ENCODE measurements at places on chromosomes 7 and 10. TPM values are rescaled to one million over a fixed set of nuclear protein-coding genes. Genes with fewer than 3 reads are reported as not detected.

Gene NRG3
- not detected for polyA plus RNA-seq

Gene LRRC17
- not detected for polyA plus RNA-seq

Gene HIF1AN
- polyA plus RNA-seq, result 36.1 TPM

DNA sequence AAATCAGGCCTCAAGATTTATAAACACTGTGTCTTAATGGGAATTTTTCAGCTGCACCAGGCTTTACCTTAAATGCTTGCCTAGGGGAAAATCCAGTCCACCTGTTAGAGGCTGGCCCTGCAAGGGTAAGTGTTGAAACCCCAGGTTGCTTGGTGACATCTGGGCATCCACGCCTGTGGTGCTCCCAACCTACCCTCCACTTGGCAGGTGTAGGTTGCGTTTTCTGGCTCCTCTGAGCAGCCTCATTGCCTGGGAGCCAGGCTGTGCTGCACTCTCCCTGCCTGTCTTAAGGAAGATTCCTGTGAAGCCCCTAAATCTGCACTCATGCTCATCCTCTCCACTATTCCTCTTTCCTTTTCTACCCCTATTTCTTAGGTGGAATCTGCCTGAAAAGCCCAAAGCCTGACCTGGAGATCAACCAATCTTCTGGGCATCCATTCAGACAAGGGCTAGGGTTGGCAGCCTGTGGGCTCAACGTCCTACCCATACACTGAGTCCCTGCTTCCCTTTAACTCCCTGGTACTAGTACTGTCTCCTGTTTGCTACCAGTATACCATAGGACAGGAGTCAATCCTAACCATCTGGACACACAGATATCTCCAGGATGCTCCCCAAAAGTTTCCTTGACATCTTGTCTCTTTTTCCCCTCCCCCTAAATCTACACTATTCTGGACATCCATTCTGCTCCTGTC lies 150.4 kb downstream of the PDE1C start:
- H3K4me3 ChIP-seq, result no peak overlapping the region
- H3K4me1 ChIP-seq, result no peaks in the 10 kb centered on the region
- no peak for DNase-seq
- H3K27ac ChIP-seq, result no peak overlapping the region

DNA sequence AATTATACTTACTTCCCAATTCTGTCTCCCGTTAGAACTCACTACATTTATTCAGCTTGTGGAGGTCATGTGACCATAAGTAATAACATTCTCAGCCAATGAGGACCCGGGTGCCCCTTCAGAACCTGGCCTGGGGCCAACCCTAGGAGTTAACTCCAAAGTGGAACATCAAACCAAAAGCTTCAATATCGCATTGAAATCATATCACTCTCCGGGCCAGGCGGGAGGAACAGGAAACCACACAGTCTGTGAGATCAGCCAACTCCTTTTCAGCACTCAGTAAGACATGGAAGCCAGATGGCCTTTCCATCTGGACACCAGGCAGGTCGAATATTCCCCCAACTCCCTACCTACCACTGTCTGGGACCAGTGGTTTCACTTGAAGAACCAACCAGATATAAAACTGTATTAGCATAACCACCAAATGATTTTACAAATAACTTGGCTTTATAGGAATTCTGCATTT lies 5.5 kb downstream of the CREB3L2 start:
- H3K4me3 ChIP-seq, result peak overlapping the region; percentile 18
- no peaks in the 10 kb centered on the region for H3K27me3 ChIP-seq
- no peak for DNase-seq
- peaks cover 26% of the 10 kb centered on the region for H3K4me1 ChIP-seq

Gene ADRA2A
- polyA plus RNA-seq, result not detected

Gene CAV1
- not detected for polyA plus RNA-seq

DNA sequence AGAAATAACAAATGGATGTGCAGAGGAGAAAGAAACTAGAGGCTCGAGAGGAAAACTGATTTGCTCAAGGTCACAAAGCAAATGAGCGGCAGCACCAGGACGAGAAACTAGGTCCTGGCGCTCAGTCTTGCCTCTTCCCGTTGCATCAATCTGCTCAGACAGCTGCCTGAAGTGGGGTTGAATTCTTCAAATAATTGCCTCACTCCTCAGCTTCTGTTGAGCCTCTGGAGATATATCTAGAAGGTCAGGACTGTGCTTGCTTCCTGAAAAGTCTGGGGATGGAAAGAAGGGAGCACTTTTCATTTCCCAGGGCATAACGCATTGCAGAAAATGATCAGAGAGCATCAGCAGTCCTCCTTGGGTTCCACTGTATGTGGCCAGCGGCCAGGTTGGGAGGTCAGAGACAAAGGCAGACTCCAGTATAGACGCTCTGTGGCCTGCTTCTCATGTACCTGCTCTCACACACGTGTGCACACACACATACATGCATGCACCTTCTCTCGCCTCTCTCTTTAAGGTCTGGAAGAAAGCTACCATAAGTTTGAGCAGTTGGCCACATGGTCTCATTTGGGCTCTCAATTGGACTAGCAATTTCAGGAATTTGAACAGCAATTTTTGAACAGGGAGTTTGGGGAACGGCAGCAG lies 83.7 kb upstream of the DUSP5 start:
- DNase-seq, result no peak
- H3K4me3 ChIP-seq, result no peak overlapping the region
- H3K27ac ChIP-seq, result peak overlapping the region; percentile 76
- H3K36me3 ChIP-seq, result no peaks in the 10 kb centered on the region
- H3K27me3 ChIP-seq, result no peaks in the 10 kb centered on the region
- H3K4me1 ChIP-seq, result peaks cover 27% of the 10 kb centered on the region

DNA sequence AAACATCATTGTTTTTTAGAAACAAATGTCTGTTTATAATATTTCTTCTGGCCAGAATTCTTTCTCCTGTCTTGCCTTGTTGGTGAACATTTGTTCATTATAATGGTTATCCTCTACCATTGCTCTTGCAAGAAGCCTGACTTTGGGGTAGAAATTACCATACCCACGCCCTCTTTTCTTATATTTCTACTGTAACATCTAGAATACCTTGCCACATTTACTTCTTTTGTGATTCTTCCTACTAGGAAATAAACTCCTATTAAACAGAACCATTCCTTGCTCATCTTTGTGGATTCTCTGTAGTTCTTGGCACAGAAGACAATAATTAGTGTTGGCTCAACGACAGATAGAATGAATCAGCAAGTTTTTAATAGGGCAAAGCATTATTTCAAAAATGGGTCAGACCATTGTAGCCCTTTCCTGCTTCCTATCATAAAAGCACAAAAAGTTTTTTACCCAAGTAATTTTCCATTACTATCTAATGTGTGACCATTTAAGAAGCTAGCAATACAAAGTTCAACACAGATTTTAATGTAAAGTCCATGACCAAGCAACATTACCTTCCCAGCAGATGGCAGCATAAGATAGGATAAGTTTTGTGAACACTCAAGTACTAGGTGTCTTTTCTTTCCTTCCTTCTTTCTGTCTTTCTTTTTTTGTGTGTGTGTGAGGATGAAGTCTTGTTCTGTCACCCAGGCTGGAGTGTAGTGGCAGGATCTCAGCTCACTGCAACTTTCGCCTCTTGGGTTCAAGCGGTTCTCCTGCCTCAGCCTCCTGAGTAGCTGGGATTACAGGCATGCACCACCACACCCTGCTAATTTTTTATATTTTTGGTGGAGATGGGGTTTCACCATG lies 270.4 kb downstream of the HGF start:
- H3K27me3 ChIP-seq, result no peaks in the 10 kb centered on the region
- no peak for DNase-seq
- H3K4me1 ChIP-seq, result no peaks in the 10 kb centered on the region
- H3K4me3 ChIP-seq, result no peak overlapping the region
- no peak overlapping the region for H3K27ac ChIP-seq

DNA sequence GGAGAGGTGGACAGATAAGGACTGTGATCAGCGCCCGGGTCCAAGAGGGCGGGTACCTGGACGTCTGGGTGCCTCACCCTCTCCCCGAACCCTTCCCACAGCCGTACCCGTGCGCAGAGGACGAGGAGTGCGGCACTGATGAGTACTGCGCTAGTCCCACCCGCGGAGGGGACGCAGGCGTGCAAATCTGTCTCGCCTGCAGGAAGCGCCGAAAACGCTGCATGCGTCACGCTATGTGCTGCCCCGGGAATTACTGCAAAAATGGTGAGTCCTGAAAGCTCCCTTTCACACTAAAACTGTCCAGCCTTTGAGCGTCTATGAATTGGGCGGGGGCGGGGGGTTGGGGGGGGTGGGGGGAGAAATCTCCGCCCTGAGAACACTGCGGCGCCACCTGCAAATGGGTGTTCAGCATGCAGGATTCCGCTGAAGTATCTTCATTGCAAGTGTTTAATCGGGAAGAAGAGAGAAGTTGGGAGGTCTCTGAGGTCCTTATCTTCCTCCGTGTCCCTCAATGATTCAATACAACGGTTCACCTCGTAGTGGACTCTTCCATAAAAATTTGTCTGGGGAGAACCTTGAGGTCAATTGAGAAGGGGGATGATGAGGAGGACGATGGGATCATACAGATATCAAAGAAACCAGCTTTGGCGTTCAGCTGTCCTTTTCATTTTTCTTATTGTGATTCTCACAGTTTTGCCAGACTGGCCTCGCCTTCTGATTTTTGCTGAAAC lies 906 bp downstream of the DKK1 start:
- H3K36me3 ChIP-seq, result no peaks in the 10 kb centered on the region
- H3K27ac ChIP-seq, result no peak overlapping the region
- no peak for DNase-seq
- H3K4me3 ChIP-seq, result no peak overlapping the region

DNA sequence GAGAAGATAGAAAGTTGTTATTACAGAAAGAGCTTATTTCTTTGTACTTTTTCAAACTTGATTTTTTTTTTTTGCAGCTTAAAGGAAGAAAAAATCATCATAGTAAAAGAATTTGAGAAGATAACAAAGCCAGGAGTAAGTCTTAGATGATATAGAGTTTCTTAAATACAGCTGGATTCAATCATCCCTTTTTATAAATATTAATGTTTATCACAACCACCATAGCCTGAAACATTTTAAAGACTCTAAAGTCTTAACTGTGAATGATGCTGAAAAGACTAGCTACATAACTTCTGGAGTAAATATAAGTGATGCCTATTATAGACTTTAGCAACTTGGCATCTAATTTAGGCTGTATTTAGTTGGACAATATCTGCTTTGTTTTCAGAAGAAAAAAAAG lies 54.8 kb upstream of the FGL2 start:
- no peak overlapping the region for H3K4me3 ChIP-seq
- H3K27ac ChIP-seq, result no peak overlapping the region
- H3K4me1 ChIP-seq, result no peaks in the 10 kb centered on the region
- H3K27me3 ChIP-seq, result no peaks in the 10 kb centered on the region

GRCh38 chr7:30165590-30165989 lies 30.8 kb downstream of the MTURN start:
- H3K4me1 ChIP-seq, result peaks cover 16% of the 10 kb centered on the region
- no peaks in the 10 kb centered on the region for H3K36me3 ChIP-seq
- no peaks in the 10 kb centered on the region for H3K27me3 ChIP-seq
- DNase-seq, result no peak
- H3K27ac ChIP-seq, result no peak overlapping the region

Gene GRM3
- polyA plus RNA-seq, result not detected

Gene SPAM1
- polyA plus RNA-seq, result not detected

Gene PRSS37
- polyA plus RNA-seq, result not detected

GRCh38 chr7:100053215-100053614 lies 3.6 kb downstream of the ZSCAN21 start:
- peaks cover 10% of the 10 kb centered on the region for H3K4me1 ChIP-seq
- H3K27me3 ChIP-seq, result no peaks in the 10 kb centered on the region
- H3K27ac ChIP-seq, result no peak overlapping the region

- no peak overlapping the region for H3K27ac ChIP-seq
- no peak for DNase-seq
- no peaks in the 10 kb centered on the region for H3K36me3 ChIP-seq
- H3K27me3 ChIP-seq, result no peaks in the 10 kb centered on the region
Measured at GRCh38 chr7:137390076-137390475, 46.5 kb upstream of the PTN start.

GRCh38 chr7:874031-874749 lies 2.2 kb upstream of the GET4 start:
- peaks cover 20% of the 10 kb centered on the region for H3K4me1 ChIP-seq
- peaks cover 20% of the 10 kb centered on the region for H3K36me3 ChIP-seq
- no peaks in the 10 kb centered on the region for H3K27me3 ChIP-seq
- H3K4me3 ChIP-seq, result no peak overlapping the region
- DNase-seq, result no peak

GRCh38 chr10:92829042-92829785 lies 19.1 kb upstream of the EXOC6 start:
- H3K36me3 ChIP-seq, result no peaks in the 10 kb centered on the region
- H3K27me3 ChIP-seq, result no peaks in the 10 kb centered on the region

Gene TDRD1
- polyA plus RNA-seq, result 0.14 TPM

DNA sequence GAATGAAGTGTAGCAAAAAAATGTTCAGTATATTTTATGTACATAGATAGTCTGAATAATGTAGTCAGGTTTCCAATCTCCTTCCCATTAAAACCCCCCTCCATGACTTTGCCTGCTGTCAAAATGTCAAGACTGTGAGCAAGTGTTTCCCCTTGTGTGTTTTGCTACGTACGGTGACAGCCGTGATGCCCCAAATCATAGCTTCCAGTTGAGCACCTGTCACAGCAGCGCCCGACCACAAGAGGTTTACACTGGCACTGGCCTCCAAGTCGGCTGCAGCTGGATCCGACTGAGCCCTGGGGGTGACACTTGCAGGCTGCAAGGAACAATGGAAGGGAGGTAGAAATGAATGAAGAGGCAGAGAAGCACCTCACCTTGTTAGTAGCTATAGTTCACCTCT lies 62.3 kb downstream of the LAMB4 start:
- peaks cover 6% of the 10 kb centered on the region for H3K27me3 ChIP-seq
- DNase-seq, result no peak
- no peaks in the 10 kb centered on the region for H3K4me1 ChIP-seq
- no peak overlapping the region for H3K27ac ChIP-seq
- H3K4me3 ChIP-seq, result no peak overlapping the region
- H3K36me3 ChIP-seq, result no peaks in the 10 kb centered on the region

GRCh38 chr7:125927556-125927955 lies 997.9 kb upstream of the POT1 start:
- H3K36me3 ChIP-seq, result no peaks in the 10 kb centered on the region
- no peak overlapping the region for H3K27ac ChIP-seq
- no peak overlapping the region for H3K4me3 ChIP-seq
- H3K27me3 ChIP-seq, result no peaks in the 10 kb centered on the region
- H3K4me1 ChIP-seq, result no peaks in the 10 kb centered on the region

DNA sequence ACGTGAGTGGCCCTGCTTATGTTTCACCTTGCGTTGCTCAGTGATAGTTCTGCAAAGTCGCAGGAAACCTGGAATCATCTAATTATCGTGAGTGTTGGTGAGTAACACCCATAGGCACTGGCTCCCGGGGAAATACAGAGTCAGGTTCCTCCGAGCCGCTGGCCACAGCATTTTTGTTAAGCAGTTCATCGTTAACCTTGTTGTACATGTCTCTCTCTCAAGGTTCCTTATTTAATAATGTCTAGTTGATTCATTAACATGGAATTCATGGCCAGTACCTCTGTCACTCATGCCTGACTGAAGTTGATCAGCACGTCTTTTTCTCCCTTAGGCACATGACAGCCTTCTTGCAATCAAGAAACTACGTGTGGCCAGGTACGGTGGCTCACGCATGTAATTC lies 3.1 kb upstream of the ZFAND2A start:
- DNase-seq, result no peak
- no peaks in the 10 kb centered on the region for H3K36me3 ChIP-seq
- peaks cover 21% of the 10 kb centered on the region for H3K4me1 ChIP-seq
- no peak overlapping the region for H3K4me3 ChIP-seq
- H3K27me3 ChIP-seq, result no peaks in the 10 kb centered on the region

Gene CPA2
- polyA plus RNA-seq, result not detected
